ENCODE measurements at places on chromosomes 13 and 19.
A peak's percentile ranks its signal among the peaks of the same experiment; 100 is the strongest.

DNA sequence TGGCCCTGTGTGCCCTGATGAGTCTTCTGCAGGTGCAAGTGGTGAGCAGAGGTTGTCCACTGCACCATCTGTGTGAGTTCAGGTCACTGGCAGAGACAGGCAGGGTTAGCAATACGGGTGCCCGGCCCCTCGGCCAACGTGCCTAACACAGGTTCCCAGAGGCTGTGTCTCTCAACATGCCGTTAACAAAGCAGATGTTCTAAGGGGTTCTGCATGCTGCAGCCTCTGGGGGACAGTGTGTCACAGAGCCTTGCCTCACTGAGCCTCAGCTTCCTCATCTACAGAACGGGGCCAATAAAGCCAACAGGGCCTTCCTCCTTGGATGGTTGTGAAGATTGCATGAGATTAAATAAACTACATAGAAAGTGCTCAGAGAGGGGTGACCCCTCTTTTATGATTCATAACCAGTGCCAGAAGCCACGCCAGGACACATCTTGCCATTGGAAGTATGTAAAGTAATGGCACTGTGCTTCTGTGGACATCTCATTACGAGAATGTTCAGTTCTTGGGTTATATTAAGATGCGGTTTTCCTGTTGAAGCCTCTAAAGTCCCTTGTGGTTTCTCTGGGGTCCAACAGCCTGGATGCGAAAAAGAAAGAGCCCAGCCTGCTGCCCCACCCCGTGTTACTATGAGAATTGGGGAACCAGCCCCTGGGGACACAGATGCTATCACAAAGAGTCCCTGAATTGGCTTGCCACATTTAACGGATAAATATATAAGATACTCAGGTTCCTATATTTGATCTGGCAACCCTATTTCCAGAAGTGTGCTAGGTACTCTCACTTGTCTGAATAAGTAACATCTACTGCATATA lies 11.2 kb upstream of the ARHGEF18 start:
- no peak for DNase-seq

GRCh38 chr13:108961542-108962125 lies 332.2 kb downstream of the MYO16 start:
- peak; percentile 85 for DNase-seq

GRCh38 chr19:49861107-49861506 lies 6.3 kb downstream of the PNKP start:
- DNase-seq, result no peak

GRCh38 chr13:113080901-113081521 lies 24.6 kb upstream of the F7 start:
- no peak for DNase-seq

DNA sequence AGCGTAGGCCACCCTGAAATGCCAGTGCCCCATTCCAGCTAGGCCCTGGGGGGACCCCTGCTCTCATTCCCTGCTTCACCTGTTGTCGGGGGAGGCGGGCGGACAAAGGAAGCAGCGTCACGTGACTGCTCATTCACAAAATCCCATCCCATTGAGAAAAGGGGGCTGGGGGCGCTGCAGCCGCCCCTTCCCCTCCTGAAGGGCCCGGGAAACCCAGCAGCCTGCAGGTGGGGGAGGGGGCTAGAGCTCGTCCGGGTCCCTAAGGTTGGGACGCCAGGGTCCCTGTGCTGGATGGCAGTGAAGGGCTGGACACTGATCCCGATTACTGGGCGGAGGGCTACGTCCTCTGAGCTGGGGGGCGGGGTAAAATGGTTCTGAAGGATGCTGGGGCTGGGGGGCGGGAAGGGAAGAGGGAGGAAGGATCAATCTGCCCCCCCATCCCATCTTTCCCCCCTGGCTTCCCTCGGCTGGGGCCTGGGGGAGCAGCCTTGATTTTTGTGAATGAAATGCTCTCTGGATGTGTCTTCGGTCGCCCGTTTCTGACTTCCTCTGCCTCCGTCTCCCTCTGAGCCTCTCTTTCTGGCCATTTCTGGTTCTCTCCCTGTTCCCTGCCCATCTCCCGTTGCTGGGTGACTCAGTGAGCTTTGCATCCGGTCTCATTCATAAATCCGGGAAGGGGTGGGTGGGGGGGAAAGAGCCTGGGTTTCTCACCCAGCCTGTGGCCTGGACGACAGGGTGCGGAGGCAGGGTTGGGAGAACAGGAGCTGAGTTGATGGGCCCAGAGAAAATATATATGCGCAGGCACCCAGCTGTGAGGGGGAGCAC lies 816 bp downstream of the SPRED3 start:
- DNase-seq, result peak; percentile 79

GRCh38 chr13:45690636-45691035 lies 11.5 kb upstream of the CBY2 start:
- DNase-seq, result no peak

- no peak for DNase-seq
Measured at GRCh38 chr19:45041125-45041524, 2.3 kb downstream of the CLASRP start.

DNA sequence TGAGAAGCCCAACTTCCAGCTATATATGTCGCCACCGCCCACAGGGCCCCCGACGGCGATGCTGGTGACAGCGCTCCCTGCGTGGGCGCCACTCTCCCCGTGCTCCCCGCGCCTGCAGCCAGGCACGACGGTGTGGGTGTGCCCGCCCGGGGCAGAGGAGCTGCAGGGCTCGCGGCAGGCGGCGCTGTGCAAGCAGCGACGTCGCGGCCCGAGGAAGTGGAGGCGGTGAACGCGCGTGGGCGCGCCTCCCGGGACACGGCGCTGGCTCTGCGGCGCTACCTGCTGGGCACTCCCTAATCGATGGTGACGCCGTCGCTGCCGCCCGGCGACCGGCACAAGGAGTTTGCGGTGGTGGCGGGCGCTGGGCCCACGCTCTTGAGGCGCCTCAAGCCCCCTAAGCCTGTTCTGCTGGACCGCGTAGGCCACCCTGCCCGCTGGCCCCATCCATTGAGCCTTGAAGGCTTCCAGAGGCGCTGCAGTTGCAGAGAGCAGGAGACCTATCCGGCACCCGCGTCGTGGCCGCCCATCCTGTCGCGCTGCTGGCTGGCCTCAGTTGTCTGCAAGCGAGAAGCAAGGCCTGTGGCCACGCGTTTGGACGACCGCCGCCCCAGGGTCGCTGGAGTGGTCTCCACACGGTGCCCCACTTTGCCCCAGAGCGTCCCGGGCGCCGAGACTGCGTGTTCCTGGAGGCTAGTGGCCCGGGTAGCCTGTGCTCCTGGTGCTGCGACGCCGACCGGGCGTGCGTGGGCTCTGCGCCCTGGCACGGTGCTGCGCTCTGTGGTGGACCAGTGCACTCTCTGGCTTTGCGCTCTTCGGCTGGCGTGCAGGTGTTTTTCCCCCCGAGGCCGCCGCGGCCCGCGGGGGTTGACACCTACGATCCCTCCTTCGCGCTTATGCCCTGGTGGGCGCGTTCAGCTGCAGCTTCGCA lies 23.1 kb downstream of the LRFN3 start:
- peak; percentile 51 for DNase-seq

GRCh38 chr13:111901267-111901915 lies 165.6 kb upstream of the SOX1 start:
- no peak for DNase-seq

DNA sequence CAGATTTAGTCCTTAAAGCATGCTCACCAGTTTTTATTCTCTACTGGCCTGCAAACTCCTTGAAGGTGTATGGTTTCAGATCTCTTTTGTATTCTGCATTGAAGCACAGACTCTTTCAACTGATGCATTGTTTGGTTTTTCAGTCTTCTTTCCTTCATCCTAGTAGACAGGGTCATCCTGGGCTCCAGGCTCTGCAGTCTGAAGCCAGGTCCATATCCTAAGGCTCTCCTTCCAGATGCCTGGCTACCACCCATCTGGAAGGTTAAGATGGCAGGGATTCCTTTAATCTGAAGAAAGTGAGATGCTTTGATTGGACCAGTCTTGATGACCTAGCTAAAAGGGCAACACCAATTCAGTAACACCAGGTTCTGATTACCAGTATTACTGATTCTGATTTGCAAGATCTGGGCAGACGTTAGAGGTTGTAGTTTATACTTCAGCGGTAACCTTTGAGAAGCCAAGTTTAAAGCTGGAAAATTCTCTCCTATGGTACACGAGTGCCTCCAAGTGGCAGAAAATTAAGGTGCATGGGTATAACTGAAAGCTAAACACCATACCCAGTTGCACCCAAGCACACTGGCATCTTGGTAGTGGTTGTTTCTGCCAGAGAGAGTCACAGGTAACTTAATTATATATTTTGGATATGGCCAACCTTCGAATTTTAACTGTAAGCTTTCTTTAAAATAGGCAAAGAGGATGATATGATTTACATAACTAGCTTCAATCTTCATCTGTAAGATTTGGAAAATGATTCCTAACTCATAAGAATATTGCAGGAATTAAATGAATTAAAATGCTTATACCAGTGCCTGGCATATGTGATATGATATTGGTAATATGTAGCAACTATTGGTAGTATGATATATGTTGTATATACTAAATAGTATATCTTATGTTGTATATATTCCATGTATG lies 1651.9 kb upstream of the MIR17HG start:
- no peak for DNase-seq

DNA sequence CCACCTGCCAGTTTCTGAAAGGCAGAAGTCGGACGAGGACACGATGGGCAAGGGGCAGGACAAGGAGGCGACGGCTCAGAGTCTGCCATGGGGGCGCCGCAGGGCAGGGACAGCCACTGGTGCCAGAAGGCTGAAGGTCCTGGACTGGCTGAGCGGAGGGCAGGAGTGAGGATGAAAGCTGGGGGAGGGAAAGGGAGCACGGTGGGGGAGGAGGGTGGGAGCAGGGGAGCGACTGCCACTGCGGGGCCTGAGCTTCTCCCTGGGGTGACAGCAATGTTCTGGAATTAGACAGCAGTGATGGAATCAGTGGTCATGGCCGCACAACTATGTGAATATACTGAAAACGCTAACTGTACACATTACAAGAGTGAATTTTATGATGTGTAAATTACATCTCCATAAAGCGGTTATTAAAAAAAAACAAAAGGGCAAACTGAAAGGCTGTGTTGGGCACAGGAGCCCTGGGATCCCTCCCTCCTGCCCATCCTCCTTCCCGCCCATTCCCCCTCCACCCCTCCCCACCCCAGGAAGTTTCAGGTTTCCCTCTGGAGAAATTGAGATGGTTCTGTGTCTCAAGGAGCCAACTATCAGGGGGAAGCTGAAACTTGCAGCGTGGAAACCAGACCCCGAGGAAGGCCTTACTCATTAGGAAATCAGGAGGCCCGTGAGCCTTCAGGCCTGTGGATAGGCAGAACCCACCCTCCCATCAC lies 15.9 kb downstream of the MLLT1 start:
- peak; percentile 82 for DNase-seq

- DNase-seq, result no peak
Measured at GRCh38 chr19:55212447-55212846, 3.1 kb upstream of the PTPRH start.

DNA sequence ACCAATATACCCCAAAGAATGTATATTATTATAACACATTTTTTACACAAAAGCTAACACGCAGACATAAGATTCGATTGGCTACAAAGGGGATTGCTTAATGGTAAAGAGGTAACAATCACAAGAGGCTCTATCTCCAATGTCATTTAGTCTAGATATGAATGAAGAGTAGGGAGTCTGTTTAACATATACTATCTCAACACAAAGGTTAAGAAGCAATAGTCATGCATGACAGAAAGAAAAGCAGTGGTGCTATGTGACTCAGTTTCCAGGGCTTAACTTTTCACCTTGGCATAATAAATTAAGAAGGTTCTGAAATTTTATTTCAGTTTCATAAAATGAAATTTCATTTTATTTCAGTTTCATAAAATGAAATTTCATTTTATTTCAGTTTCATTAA lies 33.3 kb downstream of the UFM1 start:
- DNase-seq, result no peak

- DNase-seq, result peak; percentile 90
Measured at GRCh38 chr13:113178070-113178895, 19.8 kb downstream of the PROZ start.

GRCh38 chr19:30741566-30741965 lies 369.4 kb downstream of the ZNF536 start:
- DNase-seq, result no peak

All from adipocyte (in vitro differentiated cells).